ENCODE measurements at places on chromosomes 11 and 22.

GRCh38 chr22:46107753-46108563, 42.4 kb upstream of the PPARA start:
- no peak for DNase-seq

DNA sequence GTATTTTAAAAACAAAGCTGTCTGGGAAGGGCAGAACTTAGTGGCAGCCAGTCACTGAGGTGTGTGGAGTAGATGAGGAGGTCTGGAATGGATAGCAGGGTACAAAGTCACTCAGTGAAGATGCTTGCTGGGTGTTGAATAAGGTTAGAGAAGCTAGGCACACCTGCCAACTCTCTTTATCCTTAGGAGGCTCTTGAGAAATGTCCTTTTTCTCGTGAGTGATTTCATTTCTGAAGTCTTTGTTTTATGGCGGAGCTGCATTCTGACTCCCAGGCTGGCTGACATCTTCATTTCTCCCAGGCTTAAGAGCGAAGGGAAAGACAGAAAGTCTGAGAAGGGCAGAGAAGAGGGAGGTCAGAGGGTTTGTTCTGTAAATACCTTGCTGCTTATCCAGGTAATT, 31.0 kb downstream of the CECR2 start:
- no peak for DNase-seq

GRCh38 chr11:113436672-113437252, 38.4 kb downstream of the DRD2 start:
- no peak for DNase-seq

- DNase-seq: no peak
Observed at GRCh38 chr22:21818487-21819182, 48.8 kb downstream of the MAPK1 start.

DNA sequence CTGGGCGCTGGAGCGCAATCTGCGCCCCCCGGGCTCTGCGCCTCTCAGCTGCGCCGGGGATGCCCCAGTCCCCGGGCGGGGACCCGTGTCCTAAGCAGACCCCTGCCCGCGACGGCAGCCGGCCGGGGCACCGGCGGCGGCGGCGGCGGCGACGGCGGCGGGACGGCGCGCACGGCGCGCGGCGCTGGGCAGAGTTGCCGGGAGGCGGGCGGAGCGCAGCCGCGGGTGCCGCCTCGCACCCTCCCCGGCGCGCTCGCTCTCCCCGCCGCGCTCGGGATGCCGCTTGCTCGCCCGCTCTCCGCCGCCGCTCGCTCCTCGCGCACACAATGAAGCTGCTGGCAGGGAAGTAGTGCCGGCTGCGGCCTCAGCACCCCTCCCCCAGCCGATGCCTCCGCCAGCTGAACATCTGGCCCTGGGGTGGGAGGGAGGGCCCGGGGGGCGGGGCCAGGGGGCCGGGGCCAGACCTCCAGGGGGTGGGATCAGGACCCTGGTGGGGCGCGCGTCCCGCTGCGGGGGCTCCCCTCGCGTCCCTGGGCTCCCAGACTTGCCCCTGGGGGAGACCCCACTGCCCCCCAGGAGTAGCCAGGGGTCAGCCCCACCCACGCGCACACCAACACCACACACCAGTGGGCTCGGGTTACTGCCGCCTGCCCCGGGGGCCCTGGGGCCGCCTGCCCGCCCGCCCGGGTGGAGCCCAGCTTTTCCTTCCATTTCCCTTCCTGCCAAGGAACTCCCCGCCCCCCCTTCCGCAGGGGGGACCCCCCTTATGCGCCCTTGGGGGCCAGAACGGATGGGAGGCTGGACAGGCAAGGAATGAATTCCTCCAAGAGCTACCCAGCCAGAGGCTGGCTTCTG, at the start of gene RCOR2:
RCOR2 (minus strand) TSS at position 328 of the 855 bp plus-strand sequence. CDS start 708 bp downstream, outside the sequence.
- no peak for DNase-seq

DNA sequence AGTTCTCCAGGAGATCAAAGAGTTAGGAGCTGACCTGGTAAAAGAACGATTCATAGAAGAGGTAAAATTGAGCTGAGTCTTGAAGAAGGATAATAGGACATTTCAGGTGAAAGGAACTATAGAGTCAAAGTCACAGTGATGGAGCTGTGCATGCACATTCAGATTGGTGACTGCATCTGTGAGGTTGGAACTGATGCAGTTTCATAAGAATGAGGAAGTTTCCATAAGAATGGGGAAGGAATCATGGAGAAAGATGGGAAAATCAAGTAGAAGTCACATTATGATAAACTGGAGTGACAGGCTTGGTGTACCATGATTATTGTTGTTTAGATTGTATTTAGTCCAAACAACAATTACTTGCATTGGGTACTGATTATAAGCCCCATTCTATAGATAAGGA, 232.2 kb downstream of the FAM76B start:
- DNase-seq: no peak

DNA sequence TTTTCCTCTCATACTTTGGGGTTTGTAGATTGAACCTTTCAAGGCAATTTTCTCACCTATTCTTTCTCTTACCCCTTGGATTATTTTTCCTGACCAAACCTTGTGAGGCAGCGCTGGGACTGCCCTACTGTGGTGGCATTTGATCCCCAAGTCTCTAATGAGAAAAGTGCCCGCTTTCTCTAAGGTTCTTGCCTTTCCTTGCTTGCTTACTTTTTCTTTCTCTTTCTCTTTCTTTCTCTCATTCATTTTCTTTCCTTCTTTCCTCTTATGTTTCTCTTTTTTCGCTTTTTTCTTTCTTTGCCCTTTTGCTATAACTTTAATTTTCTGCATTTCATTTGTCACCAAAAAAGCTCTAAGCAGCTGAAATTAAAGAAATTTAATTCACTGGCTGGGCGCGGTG, 40.7 kb upstream of the ADSL start:
- DNase-seq: no peak

DNA sequence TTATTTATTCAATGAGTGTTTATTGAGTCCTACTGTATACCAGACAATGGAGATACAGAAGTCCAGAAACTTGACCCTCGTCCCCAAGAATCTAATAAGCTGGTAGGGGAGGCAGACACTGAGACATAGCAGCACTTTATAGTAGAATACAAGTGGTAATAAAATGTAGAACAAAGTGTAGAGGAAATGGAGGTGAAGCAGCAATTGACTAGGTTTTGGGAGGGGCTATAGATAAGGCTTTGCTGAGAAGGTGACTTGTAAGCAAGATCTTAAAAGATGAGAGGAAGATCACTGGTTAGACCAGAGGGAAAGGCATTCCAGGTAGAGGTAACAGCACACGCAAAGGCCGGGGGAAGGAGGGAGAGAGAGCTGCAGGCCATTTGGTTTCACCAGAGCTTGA, 57.3 kb downstream of the ZBTB16 start:
- DNase-seq: no peak

DNA sequence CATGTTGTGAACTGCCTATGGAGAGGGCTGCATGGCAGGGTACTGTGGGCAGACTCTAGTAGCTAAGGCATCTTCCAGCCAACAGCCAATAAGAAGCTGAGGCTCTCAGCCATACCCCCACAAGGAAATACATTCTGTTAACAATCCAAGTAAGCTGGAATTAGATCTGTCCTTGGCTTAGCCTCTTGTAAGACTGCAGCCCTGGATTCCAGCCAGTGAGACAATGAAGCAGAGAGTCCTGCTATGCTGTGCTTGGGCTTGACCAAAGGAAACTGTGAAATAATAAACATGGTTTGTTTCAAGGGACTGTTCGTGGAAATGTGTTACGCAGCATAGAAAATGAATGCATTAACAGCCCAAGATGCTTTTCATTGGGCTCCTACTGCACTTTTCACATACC, 1097.4 kb upstream of the CCDC90B start:
- DNase-seq: no peak

- DNase-seq: no peak
Observed at GRCh38 chr22:21074102-21074715, 28.5 kb downstream of the LRRC74B start.

DNA sequence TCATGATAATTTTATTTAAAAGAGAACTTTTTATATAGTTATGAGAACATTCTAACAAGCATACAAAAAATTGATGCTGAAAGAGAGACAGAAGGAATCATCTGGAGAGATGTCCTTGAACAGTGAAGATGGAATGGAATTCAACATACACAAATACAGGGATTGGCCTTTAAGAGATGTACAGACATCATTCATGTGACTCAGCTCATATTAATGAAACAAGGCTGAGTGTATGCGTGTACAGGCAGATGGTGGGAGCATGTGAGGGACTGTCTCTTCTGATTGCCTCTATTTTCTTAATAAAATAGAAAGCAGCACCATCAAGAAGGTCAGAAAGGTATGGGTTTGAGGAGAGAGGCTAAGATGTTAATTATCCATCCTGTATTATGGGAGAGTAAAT, 793.3 kb downstream of the CNTN5 start:
- no peak for DNase-seq

- no peak for DNase-seq
Observed at GRCh38 chr11:65452806-65453490, 30.4 kb downstream of the NEAT1 start.

DNA sequence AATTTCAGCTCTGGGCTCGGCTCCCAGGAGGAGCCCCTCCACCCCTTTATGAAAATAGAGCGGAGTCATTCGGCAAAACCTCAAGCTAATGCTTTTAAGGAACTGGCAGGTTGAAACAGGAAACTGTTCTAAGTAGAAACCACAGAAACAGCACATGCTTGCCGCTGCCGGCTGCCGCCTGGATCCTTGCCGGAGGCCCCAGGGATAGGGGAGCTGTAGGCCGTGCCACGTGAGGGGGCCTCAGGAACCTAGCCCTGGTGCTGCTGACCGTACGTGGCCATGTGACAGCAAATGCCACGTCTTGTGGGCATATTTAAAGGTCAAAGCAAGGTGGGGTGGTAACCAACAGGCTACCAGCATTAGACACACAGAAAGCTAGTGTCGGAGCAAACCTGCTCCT, 77.9 kb upstream of the TIMP3 start:
- DNase-seq: no peak
